Stimulated activated CD8-positive, alpha-beta memory T cell treated with anti-CD3 and anti-CD28 coated beads, Interleukin-15, amount 100 ng/mL, for 4 hours (primary cell): ENCODE measurements at places on chromosomes 4 and X.

DNA sequence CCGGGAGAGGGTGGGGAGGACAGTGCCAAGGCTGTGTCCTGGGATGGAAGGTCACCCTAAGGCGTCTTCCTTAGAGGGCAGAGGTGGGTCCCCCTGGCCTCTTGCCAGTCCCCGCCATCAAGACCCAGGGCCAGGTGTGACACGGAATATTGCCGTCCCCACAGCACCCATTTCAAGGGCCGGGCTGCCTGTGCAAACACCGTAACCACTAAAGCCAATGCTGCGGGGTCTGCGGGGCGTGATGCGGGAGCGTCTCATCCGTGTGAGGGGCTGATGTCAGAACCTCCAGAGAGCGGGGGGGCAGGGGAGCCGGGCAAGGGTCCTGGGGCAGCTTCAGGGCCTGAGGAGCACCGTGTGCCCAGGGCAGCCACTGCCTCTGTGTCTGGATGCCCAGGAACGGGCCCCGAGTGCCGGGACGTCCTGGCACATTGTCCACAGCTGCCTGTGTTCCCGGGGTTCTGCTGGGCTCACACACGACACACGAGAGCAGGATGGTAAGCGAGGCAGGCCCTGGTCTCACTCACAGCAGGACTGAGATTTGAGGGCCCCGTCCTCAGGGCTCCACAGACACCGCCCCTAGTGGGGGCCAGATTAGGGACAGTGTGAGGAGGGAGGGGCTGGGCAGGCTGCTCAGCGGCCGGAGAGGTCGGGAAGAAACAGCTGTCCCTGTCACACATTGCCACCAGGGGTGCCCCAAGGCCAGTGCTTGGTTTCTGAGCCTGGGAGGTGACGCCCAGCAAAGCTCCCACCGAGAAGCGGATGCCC, 29.2 kb downstream of the NKX1-1 start:
- no peak for DNase-seq

GRCh38 chr4:113550510-113550909, 211.0 kb downstream of the CAMK2D start:
- no peak for DNase-seq

- no peak for DNase-seq
Observed at GRCh38 chr4:163875327-163875726, 380.8 kb downstream of the TMA16 start.

DNA sequence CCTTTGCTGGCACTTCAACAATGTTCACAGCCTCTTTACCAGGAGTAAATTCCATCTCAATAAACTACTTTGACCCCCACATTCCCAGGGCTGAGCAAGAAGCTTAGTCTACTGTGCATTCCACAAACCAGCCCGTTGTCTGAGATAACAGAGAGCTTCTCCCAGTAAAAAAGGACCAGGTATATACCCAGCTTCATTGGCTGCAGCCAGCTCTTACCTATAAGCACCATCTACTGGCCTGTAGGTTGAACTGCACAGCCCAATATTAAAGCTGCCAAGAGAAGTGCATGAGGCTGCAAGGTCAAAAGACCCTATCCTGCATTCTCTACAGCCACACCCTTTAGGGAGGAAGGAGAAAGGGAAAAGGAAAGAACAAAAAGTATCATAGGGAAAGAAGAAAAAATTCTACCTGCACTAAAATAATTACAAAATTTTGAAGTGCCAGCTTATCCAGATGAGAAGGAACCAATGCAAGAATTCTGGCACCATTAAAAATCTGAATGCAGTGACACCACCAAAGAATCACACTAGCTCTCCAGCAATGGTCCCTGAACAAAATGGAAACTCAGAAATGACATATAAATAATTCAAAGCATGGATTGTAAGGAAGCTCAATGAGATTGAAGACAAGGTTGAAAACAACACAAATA, 45.7 kb upstream of the INTU start:
- DNase-seq = no peak

- no peak for DNase-seq
Observed at GRCh38 chr4:80446248-80446647, 110.7 kb downstream of the CFAP299 start.

DNA sequence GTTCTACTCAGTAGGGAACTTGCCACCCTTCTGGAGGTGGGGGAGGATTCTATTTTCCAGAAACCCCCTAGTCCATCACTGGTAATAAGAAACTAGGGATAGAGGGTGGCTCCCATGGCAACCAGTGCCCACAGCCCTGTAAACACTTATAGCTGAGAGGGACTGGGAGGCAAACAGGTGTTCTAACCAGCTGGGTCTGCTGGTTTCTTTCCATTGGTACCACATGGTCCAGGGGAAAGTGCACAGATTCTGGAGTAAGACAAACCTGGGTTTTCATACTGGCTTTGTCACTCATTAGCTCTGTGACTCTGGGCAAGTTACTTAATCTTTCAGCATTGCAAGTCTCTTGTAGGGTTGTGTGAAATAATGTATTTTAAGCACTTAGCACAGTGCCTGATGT, 26.9 kb downstream of the IGSF1 start:
- DNase-seq = no peak

DNA sequence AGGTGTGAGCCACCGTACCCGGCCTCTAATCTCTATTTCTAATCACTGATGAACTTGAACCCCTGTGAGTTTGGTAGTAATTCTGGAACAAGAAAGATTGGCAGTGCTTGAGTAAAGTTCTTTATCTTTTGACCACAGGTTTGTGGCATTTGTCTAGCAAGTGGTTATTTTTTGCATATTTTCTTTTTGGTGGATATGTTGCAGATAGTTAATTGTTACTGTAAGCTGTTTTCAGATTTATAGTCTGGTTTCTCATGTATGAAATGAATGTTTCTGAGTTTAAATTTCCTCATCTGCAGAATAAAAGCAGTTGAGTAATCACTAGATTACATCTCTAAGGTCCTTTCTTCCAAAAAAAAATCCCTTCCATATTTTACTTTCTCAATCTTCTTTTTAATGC, 105.2 kb downstream of the GASK1B start:
- no peak for DNase-seq

DNA sequence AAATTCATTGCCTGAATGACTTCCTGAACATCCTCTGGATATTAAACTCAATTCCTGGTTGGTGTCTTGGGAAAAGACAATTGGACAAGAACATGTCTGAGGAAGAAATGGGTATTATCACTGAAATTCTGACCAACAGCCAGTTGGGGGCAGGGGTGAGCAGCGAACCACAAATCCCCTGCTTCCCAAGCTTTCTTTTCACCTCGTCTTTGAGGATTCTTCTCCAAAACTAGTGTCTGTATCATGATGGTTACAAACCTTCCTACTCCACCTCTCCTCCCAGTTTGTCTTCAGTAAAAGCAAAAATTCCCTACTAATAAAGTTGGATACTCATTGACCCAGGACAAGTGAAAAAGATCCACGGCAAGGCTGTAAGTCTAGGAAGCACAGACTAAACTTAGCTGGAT, 48.3 kb upstream of the WDR1 start:
- DNase-seq = no peak

DNA sequence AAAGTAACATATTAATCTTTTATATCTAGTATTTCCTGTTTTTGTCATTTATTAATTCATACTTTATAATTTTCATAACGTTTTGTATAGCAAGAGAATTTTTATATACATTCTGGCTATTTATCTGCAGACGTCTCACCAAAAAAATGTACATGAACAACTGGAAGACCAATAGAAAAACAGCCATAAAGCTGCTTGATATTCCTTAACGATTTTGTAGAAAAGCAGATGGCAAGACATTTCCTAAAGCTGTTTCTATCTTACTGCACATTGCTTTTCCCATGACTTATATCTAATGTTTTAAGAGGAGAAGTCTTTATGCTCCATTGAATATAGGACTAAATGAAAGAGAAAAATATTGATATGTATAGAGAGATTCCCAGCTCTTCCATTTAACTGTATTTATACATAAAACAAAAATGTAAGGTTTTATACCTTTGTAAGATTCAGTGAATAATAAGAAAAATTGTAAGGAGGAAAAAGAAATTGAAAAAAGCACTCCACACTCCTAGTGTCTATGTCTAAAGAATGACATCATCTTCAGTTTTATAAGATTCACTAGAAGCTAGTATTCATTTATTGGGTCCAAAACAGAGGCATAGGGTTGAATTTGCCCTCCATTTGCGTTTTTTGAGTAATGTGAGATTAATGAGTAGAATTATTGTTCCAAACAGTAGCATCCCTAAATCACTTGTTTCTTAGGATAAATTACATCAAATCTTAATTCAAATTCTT, 248.5 kb downstream of the PPP3CA start:
- DNase-seq = no peak

DNA sequence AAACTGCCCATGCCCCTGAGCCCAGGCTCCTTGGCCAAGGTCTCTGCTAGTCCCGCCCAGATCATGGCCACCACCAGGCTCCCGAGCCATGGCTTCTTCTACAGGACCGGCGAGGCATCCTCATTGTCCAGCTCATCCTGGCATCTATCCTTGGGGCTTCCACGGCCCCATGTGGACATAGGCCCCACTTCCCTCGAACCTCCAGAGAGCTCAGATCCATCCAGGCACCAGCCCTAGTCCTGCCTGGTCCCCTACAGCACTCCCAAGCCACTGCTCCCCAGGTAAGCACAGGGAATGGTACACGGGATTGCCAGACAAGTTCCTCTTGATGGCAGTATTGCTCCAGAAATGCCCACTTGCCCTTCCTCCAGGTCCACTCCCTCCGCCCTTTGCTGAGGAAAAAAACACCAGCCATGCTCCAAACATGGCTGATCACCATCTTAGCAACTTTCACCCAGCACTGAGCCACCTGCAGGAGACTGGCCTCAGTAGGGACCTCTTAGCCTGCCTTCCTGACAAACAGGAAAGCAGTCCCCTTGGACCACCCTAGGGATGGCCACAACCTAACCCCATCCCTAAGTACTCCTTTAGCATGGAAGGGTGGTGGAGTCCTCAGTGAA, 272.1 kb upstream of the AGTR2 start:
- DNase-seq = no peak
